DMS79 treated with DMSO at 0.1 percent for 48 hours (cell line): ENCODE measurements at places on chromosomes 7 and 10.
A peak's percentile ranks its signal among the peaks of the same experiment; 100 is the strongest.

GRCh38 chr7:64098-64915 is 128.1 kb upstream of the FAM20C start:
- DNase-seq: peak; percentile 32

- peak; percentile 24 for DNase-seq
Observed at GRCh38 chr7:16498122-16498521, 28.5 kb upstream of the LRRC72 start.

DNA sequence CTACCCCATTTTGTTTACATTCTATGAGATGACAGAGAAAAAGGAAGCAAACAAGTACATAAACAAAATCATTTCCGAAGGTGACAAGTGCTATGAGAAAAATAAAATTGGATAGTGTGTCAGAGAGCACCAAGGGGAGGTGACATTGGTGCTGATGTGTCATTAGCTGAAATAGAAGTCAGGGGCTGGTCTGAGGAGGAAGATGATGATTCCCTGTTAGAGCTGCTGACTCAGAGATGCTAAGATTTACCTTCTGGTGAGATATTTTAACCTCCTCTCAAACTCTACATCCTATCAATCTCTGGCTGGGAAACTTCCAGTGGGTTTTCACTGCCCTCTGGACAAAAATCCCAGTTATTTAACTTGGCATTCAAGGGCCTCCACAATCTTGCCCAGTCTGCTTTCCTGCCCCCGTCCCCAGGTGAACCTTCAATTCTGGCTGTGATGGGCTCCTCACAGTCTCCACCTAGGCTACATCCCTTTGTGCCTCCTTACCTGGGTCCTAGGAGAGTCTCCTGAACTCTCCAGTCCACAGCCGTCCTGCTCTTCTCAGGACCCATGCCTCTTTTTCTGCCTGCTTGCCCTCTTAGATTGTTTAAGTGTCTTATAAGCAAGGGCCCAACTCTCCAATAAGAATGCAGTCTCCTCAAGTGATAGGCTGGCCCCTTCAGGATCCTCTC is 26.6 kb downstream of the DUSP5 start:
- no peak for DNase-seq

DNA sequence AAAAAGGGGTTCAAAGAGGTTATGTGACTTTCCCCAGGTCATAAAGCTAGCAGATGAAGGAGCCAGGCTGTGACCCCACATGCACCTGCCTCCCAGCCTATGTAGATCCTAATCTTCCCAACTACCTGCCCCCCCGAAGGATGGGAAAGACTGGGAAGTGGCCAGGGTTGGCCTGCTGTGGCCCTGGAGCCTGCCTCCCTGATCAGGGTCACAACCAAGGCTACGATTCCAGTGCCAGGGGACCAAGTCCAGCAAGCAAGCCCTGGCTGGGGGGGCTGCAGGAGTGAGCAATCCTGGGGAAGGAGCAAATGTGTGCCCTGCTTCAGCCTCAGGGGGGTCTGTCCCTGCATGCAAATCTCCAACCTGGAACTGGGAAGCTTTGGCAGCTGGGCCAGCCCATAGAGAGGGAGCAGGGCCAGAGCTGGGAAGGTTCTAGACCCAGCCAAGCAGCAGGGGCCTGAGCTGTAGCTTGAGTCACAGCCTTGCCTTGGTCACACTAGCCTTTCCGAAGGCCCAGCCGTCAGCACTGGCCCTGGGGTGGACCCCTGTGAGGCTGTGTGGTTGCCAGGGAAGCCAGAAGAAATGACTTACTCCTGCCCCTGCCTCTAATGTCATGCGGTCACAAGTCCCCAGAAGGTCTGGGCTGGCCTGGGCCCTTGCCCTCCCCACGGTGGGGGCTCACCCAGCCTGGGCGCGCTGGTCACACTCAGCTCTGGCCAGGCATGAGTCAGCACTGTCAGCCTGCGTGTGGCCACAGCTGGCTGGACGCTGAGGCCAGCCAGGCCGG is 96.4 kb upstream of the ZMIZ1 start:
- no peak for DNase-seq

- DNase-seq: no peak
Observed at GRCh38 chr7:84624527-84624926, 429.9 kb upstream of the SEMA3A start.

GRCh38 chr7:121689749-121690148 is 183.2 kb upstream of the PTPRZ1 start:
- DNase-seq: no peak

DNA sequence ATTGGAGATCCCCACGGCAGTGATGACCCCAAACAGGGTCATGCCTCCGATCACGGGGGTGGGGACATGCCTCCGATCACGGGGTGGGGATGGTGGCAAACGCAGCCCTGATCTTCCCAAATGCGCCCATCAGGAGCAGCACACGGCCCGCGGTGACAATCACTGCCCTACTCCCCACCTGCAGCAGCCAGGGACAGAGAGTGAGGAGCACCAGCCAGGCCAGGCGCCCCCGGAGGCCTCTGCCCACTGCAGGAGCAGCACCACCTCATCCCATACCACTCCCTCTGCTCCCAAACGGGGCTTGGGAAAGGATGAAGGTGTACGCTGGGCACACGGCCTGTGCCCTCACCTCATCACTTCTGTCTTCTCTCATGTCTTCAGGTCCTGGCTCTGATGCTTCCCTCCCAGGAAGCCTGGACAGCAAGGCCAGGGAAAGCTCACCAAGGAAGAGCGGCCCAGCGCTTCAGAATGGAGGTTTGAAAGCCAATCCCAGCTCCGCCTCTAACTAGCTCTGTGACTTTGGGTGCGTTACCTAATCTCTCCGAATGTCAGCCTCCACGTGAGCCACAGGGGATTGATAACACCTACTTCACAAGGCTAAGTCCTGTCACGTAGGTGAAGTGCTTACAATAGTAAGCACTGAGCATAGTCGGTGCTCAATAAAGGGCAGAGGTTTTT is 37.1 kb downstream of the STRA8 start:
- no peak for DNase-seq

DNA sequence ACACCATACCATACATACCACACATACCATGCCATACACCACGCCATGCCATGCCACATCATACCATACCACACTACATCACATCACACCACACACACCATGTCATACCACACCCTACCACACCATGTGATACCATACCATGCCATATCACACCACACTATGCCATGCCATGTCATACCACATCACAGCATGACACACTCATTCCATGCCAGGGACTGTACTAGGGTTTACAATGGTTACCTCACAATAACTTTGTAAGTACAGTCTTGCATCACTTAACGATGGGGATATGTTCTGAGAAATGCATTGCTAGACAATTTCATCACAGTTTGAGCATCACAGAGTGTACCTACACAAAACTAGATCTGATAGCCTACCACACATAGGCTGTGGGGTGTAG is 14.5 kb downstream of the PYROXD2 start:
- no peak for DNase-seq

DNA sequence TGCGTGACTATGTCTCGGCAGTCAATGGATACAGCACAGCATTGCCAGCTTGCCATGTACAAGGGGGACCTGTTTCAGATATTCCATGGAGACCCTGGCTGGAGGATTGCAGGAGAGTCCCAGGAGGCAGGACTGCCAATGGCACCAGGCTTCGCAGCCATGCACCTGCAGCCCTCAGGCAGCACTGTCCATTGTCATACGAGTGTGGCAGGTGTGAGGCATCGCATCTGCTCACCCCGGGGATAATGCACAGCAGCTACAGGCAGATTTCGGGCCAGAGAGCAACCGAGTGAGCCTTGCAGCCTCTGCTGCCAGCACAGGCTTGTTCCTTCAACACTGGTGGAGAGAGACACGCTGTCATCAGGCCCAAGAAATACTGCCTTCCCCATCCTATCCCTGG is 415.1 kb downstream of the PAXIP1 start:
- DNase-seq: no peak

- no peak for DNase-seq
Observed at GRCh38 chr7:11206177-11206899, 232.7 kb downstream of the PHF14 start.

DNA sequence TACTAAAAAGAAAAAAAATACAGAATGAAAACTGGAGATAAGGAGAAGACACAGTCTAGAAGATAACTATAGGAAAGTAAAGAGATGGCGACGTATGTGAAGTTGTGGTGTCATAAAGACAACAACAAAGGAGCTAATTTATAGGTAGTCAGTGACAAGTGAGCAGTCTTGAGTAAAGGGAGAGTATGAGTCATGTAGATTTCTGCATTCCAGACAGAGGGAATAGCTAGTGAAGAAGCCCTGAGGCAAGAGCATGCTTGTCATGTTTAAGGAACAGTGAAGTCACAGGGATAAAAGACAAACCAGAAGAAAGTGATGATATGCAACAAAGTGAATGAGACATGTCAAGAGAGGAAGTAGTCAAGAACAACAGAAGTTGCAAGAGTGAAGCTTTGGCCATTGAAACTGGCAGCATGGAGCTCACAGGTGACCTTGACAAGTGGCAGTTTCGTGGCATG is 2.3 kb upstream of the MIOS start:
- DNase-seq: no peak

GRCh38 chr7:134737566-134738345 is 41.7 kb upstream of the CALD1 start:
- DNase-seq: no peak

DNA sequence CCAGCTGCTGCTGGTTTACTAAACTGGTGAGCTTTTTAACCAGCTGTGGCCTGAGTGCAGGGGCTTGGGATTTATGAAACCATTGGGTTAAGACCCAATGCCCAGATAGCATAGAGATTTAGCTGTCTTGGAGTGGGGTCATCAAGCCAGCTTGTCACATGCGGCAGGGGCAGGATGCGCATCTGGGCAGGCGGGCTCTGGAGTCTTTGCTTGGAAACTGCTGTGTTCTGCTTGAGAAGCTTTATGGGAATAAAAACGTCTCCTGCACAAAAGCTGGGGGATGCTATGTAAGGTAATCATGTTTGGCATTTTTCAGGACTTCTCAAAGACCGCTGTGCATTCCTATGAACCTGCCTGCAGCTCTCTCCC is 136.3 kb downstream of the MAPK8 start:
- DNase-seq: no peak

GRCh38 chr10:73119952-73120351 is 9.7 kb downstream of the NUDT13 start:
- no peak for DNase-seq

DNA sequence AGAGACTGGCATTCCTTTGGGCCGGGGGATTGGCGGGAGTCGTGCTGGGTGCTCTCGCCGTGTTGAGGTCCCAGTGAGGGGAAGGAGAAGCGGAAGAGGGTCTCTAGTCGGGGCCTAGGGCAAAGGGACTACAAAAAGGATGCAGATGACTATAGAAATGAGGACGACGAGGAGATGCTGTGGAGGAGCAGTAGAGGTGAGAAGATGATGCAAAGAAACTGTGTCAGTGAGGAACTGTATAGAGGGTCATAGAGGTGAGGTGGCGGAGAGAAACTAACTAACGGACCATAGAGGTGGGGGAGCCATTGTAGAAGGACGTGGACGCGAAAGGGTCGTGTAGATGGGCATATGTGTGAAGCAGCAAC is 324 bp downstream of the TWNK start:
- no peak for DNase-seq

GRCh38 chr10:1107679-1108078 is 51.5 kb downstream of the WDR37 start:
- DNase-seq: no peak

- no peak for DNase-seq
Observed at GRCh38 chr10:33485276-33485675, 150.8 kb upstream of the NRP1 start.

- DNase-seq: no peak
Observed at GRCh38 chr10:523925-524324, 165.5 kb downstream of the DIP2C start.

DNA sequence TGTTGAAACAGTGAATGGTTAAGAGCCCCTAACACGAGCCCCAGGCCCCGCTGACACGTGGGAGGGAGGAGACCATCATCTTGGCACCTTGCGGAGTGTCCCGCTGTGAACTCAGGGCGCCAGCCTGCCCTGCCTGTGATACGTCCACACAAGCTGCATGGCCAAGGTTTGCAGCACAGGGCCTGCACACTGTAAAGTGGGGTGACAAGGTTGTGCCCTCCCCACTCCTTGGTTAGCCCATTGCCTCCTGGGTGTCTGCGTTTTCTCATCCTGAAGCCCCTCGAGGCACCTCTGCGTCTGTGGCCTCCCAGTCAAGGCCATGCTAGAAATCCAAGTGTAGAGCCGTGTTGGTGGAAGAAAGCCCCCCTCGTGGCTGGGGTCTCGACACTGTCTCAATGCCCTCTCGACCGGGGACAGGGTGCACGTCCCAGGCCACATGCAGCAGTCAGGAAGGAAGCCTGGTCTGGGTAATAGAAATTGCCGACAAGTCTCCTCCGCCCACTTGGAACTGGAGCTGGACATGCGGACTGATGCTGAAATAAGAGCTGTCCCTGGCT is 192.1 kb downstream of the DNAJB6 start:
- no peak for DNase-seq
